Right ventricle myocardium superior (tissue), 1 donor: ENCODE measurements at places on chromosomes 16 and 17. TPM values are rescaled to one million over a fixed set of nuclear protein-coding genes. Genes with fewer than 3 reads are reported as not detected.

Gene SCNN1B
- total RNA-seq, result not detected

Gene CES3
- total RNA-seq, result 2.0 TPM

Gene GPR179
- 0.16 TPM for total RNA-seq

Gene PGP
- 34.7 TPM for total RNA-seq

Gene TBC1D3D
- total RNA-seq, result not detected

Gene TSNAXIP1
- total RNA-seq, result 0.32 TPM

Gene TGFB1I1
- total RNA-seq, result 13.2 TPM

Gene SLC16A13
- total RNA-seq, result 1.6 TPM

Gene NT5C3B
- 14.7 TPM for total RNA-seq

Gene KLHDC4
- total RNA-seq, result 8.7 TPM

Gene PPP1R27
- total RNA-seq, result not detected

Gene TBKBP1
- total RNA-seq, result 16.3 TPM

Gene SLC6A2
- not detected for total RNA-seq

Gene TRPV3
- total RNA-seq, result 1.0 TPM

Gene TEPSIN
- total RNA-seq, result 13.4 TPM

Gene MEIOC
- not detected for total RNA-seq

Gene DNAH9
- total RNA-seq, result not detected

Gene KRTAP4-3
- total RNA-seq, result not detected

Gene OR4D1
- not detected for total RNA-seq

Gene GSG1L
- total RNA-seq, result not detected

Gene CBX8
- total RNA-seq, result 6.2 TPM

Gene C17orf78
- not detected for total RNA-seq

Gene CIBAR2
- total RNA-seq, result not detected

Gene PYDC1
- not detected for total RNA-seq

Gene ITGA2B
- total RNA-seq, result 0.62 TPM

Gene CCDC200
- not detected for total RNA-seq

Gene ABCA8
- total RNA-seq, result 52.9 TPM
